Stimulated activated CD4-positive, alpha-beta T cell treated with anti-CD3 and anti-CD28 coated beads, Interleukin-12 subunit alpha, Interleukin-12 subunit beta, amount 100 ng/mL, for 48 hours (primary cell): ENCODE measurements at places on chromosomes 4 and X.
A peak's percentile ranks its signal among the peaks of the same experiment; 100 is the strongest.

DNA sequence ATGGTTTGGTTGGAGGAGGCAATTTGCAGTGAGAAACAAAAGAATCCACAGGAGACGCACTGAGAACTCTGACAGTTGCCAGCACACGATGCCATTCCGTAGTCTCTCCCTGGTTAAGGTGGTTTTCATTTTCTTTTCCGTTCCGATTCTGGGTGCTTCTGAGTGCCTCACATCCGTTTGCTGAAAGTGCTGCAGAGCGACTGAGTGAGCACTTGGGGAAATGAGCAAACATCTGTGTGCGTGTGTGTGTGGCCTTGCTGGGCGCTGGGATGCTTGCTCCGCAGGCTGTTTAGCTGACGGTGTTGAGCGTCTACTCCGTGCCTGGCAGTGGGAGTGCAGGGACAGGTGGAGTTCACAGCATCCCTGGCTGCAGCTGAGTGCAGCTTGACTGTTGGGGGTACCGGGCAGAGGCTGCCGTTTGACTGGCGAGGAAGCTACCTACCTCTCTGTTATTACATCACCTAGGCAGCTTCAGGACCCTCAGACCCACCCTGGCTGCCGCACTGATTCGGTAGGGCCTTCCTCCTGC is 49.3 kb downstream of the SORCS2 start:
- DNase-seq: no peak

- DNase-seq: no peak
Measured at GRCh38 chrX:153903991-153904957, at the start of gene AVPR2. Gene AVPR2, plus strand, starts transcription at chrX:153904673. Its CDS starts 473 bp downstream, at chrX:153905146.

- no peak for DNase-seq
Measured at GRCh38 chrX:57232658-57233360, 53.7 kb upstream of the FAAH2 start.

GRCh38 chr4:183173580-183174526 is 74.8 kb downstream of the WWC2 start:
- DNase-seq: no peak

DNA sequence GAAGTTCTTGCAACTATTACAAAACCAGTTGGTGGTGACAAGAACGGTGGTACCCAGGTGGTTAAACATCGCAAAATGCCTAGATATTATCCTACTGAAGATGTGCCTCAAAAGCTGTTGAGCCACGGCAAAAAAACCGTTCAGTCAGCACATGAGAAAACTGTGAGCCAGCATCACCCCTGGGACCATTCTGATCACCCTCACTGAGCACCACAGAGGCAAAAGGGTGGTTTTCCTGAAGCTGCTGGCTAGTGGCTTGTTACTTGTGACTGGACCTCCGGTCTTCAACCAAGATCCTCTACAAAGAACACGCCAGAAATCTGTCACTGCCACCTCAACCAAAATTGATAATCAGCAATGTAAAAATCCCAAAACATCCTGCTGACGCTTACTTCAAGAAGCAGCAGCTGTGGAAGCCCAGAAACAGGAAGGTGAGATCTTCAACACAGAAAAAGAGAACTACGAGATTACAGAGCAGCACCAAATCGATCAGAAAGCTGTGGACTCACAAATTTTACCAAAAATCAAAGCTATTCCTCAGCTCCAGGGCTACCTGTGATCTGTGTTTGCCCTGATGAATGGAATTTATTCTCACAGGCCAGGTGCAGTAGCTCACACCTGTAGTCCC is 21.4 kb upstream of the SLC10A6 start:
- no peak for DNase-seq

DNA sequence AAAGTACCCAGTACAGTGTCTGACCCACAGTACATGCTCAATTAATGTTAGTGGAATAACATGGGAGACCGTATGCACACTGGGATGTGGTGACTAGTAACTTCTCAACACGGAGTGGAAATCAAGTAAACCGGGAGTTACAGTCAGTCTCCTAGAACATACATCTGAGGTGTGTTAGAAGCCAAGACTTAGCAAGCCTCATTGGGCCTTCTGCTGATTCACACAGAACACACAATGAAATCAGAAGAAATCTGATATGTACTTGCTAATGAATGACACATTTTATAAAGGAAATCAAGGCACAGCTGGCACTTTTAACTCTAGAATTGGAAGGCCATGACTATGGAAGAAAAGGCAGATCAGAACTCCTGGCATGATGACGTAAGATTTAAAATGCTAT is 13.0 kb downstream of the TRAPPC2 start:
- DNase-seq: no peak

DNA sequence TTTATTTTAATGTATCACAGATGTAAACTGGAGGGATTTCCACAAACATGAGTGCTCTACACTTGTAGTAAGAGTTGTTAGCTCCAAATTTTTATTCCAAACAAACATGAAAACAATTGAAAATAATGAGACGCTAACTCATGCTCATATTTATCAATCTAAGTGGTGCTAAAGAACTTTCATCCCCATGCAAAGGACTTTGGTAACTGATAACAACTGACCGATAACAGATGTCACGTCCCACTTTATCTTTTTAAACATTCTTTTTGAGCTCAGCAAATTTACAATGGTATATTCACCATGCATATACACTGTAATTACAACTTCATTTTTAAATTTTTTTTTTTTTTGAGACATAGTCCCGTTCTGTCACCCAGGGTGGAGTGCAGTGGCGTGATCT is 15.6 kb upstream of the MAOA start:
- no peak for DNase-seq

- no peak for DNase-seq
Measured at GRCh38 chr4:10577018-10577417, 107.5 kb downstream of the CLNK start.

GRCh38 chrX:123486297-123486696 is 246.6 kb downstream of the THOC2 start:
- no peak for DNase-seq

DNA sequence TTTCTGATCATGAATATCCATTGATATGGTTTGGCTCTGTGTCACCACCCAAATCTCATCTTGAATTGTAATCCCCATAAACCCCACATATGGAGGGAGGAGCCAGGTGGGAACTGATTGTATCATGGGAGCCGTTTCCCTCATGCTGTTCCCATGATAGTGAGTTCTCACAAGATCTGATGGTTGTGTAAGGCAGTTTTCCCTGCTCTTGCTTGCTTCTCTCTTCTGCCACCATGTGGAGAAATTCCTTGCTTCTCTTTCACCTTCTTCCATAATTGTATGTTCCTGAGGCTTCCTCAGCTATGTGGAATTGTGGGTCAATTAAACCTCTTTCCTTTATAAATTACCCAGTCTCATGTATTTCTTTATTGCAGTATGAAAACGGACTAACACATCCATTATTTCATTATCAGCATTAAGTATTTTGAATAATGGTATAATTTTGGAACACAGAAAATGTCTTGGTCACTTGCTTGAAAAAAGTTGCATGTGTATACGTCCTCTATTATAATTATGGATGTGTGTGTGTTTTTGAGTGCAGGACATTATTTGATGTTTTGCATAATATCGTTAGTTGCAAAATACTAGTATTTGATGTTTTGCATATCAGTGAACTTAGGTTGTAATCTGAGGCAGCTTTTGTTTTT is 334.6 kb downstream of the PCDH10 start:
- no peak for DNase-seq

DNA sequence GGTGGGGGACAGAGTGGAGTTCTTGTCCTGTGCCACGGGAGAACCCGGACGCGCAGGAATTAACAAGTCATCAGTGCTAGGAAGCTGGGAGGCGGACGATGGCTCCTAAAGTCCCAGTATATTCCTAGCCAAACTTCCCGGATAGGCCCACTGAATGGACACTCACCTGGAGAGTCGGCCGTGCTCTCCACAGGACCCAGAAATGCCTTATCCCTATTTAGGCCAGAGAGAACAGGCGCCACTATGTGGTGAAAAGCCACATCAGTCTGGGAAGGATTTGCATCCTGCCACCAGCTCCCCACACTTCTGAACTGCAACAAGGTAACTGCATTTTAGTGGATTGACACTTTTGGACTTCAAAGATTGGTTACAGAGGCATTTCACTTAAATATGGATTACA is 1.1 kb downstream of the CFAP299 start:
- no peak for DNase-seq

- DNase-seq: no peak
Measured at GRCh38 chr4:53899586-53900270, 164.7 kb downstream of the CHIC2 start.

GRCh38 chr4:40331101-40331745 is 3.9 kb upstream of the CHRNA9 start:
- no peak for DNase-seq

DNA sequence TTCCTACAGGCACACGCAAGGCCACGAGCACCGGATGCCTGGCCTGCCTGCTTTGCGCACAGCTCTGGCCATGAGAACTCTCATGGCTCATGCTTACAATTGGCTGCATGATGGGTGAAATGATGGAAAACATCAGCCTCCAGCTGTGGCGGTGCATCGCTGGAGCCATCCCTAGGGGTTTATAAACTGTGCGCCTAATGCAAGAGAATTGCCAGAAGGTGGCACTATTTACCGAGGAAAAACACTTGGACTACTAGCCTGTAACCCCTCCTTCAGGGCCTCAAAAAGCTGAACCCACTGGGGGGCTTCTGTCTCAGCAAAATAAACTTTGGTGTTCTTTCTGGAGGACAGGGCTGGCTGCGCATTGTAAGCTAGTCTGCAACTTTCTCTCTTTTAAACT is 51.9 kb downstream of the PHKA2 start:
- DNase-seq: peak; percentile 1

DNA sequence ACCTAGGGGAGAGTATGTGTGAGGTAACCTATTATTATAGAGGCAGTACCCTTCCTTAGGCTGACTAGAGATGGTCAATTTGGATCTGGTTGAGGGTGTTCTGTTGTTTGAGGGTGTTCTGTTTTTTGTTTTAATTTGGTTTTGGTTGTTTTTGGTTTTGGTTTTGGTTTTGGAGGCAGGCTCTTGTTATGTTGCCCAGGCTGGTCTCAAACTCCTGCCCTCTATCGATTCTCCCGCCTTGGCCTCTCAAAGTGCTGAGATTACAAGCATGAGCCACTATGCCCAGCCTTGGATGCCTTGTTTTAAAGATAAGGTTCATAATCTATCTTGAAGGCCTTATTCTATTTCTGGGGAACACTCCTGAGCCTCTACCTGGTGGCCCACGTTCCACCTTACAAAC is 912 bp downstream of the CXorf65 start:
- no peak for DNase-seq

DNA sequence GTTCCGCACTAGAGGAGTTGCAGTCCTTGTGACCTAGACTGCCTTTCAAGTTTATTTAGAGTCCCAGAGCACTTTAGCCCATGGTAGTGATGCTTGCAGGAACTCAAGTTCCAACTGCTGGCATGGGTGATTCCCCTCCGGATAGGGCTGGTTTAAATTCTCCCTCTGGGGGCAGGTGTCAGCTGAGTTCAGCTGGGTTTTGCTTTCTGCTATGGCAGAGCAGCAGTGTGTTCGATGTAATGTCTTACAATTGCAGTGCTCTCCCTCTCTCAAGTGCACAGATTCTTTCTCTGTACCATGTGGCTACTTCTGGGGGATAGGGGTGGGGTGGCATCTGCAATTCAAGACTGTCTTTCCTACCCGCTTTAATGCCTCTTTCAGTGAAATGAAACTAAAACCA is 164.8 kb upstream of the ZIC3 start:
- DNase-seq: no peak

DNA sequence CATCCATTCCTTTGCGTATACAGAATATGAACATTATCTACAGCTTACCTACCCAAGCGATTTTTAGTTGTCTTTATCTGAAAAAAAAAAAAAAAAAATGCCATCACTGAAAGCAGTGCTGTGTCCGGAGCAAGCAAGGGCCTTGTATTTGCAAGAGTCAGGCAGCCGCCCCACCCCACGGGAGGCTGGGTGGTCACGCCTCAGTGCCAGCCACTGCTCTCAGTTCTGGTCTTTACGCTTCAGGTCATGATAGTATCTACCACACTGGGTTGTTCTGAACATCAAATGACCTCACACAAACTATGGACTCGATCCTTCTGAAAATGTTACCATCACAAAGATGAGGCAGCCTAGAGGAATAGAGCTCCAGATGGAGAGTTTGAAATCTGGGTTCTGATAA is 62.7 kb upstream of the HELT start:
- DNase-seq: no peak

DNA sequence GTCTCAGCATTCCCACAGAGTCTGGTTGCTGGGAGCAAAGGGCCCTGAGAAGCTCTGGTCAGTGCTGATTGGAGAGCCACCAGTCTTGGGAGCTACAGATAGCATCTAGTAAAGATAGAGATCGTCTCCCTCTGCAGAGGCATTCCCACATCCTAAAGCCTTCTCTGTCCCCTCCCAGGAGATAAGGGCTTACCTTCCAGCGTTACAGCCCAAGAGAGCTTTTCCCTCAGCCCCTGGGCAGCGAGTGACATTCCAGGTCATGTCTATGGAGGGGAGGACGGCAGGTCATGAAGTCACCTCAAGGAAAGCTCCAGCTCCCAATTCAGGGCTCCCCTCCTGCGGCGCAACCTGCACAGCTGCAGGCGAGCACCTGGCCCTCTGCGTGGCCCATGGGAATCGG is 29.9 kb downstream of the CLDN34 start:
- no peak for DNase-seq

- no peak for DNase-seq
Measured at GRCh38 chrX:18890724-18891547, 93.0 kb downstream of the PHKA2 start.

- no peak for DNase-seq
Measured at GRCh38 chrX:46624090-46624786, 50.7 kb downstream of the CHST7 start.

- DNase-seq: peak; percentile 52
Measured at GRCh38 chr4:7335344-7336066, 99.2 kb downstream of the PSAPL1 start.

GRCh38 chr4:151304755-151305154 is 20.6 kb downstream of the SH3D19 start:
- DNase-seq: no peak

- no peak for DNase-seq
Measured at GRCh38 chr4:1775731-1776500, 17.2 kb upstream of the FGFR3 start.

DNA sequence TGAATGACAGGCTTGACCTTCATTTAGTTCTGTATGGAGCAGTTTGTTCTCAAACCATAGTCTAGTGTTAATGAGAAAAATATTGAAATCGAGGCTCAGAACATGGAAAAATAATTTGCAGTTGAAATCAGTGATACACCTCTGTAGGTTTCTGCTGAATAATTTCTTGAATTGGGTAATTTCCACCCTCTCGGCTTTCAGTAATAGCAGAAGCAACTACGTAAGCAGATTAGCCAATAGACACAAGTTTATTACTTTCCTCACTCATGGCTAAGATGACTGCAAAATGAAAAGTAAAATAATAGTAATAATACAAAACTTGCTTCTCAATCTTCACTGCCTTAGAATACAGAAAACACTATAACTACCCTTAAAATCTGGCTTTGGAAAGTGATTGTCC is 46.0 kb downstream of the USP38 start:
- DNase-seq: no peak

DNA sequence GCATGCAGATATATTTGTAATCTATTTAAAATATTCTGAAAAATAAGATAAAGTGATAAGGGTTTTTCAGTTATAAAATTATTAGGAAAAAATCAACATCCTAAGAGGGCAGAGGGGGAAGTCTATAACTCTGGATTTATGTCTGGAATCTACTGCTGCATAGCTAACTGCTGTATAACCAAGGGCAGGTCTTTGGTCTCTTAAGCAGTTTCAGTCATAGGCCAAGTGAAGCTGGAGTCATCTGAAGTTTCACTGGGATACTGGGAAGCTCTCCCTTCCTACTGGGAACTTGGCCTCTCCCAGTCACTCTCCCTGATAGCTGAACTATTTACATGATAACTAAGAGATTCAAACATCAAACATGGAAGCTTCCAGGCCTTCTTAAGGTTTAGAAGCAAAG is 1409.9 kb upstream of the PCDH7 start:
- no peak for DNase-seq
